ENCODE measurements at places on chromosomes 1 and 21.

DNA sequence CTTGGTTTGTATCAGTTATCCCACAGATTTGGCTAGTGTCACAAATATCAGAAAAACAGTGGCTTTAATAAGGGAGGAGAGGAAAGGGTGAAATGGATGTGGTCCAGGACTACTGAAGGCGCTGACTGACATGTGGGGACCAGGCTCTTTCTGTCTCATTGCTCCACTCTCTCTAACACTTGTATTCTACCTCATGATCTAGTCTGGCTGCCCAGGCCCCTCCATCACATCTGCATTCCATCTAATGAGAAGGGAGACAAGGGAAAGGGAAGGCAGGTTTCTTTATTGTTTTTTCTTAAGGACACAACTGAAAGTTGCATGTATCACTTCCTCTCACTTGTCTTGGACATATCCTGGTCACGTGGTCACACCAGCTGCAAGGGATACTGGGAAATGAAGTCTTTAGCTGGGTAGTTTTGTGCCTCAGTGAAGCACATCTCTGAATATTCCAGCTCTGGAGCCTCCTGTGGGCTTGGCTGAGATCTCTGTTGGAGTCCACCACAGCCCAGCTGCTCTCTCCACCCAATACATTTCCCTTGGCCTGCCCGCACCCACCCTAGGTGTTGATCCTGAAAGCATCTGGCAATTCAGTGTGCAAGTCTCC is 42.0 kb upstream of the PADI2 start:
- peak; percentile 23 for DNase-seq

DNA sequence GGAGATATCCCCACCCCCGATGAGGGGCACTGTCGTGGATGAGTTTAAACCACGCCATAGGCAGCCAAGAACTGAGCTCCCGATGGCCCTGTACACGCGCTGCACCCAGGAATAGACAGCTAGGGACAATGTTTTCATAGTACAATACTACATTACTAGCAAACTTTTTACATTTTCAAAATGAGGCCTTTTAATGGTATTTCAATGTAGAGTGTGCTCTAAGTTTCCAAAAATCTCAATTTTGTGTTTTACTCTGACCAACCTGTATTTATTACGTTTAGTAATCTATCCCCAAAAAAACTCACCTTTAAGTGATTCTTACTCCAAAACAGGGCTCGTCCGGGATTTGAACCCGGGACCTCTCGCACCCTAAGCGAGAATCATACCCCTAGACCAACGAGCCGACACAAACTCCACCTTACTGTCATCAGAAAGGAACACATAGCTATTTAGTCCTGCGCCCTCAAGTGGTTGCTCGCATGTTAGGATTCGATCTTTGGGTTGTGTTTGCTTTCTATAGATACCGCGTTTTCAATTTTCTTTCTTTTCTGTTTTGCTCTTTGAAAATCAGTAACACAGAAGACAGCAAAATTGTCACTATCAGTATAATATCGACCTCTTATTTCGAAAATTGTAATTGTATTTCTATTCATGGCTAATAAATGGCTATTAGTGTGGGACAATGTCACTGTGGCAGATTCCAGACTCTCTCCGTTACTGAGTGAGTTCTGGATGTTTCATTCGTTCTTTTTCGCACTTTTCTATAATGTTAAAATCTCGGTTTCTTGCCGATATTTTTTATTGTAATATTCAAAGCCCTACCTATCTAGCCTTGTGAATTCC is 6.4 kb upstream of the MPZL1 start:
- peak; percentile 80 for DNase-seq

GRCh38 chr1:165641231-165641987 is 10.4 kb downstream of the MGST3 start:
- no peak for DNase-seq

DNA sequence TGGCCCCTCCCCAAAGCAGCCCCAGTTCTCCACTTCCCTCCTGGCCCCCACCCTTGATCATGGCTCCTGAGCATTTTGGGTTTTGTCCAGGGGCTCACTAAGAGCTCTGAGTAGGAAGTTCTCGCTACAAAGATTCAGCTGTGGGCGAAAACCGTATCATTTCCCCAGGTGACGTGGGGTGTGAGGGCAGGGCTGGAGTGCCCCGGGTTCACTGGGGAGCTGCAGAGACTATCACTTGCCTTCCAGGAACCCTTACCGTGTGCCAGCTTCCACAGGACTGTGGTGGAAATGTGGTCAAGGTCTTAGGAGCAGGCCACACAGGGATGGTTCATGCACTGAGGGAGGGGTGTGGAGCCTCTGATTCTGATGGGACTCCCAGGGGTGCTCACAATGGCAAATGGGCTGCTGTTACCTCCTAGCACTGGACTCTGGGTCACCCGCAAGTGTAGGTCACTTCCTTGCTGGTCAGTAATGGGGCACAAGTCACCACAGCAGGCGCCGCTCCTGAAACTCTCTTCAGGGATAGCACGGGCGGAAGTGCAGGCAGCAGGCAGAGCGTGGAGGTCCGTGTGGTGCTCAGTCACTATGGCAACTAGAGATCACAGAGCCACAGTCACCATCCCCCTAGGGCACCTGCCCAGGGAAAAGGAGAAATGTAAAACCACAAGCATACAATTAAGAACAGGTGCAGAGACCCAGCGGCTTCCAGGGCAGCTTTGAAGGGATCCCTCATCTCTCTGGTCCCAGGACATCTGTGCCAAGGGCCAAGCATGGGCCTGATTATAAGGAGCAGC is 35.4 kb downstream of the RSPH1 start:
- DNase-seq, result no peak

Data from H4 (cell line).